ENCODE measurements at places on chromosomes 1 and 21.

GRCh38 chr1:57321776-57322175, 102.1 kb downstream of the DAB1 start:
- no peak for DNase-seq

DNA sequence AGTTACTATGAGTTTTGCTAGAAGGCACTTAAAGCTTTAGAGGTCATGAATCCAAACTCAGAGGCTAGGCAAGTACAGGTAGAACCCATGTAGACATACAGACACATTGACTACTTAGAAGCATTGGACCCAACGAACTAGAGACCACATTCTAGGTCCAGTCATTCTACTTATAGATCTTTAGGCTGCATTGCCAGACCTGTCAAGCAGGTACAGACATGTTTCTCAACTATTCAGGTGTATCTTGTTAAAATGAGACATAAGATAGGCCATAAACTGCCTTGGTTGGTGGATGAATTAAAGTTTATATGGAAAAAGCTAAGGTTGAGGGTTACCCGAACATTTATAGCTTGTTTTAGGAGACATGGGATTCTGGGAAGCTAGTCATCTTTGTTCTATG, 6.5 kb downstream of the ZP4 start:
- no peak for DNase-seq

DNA sequence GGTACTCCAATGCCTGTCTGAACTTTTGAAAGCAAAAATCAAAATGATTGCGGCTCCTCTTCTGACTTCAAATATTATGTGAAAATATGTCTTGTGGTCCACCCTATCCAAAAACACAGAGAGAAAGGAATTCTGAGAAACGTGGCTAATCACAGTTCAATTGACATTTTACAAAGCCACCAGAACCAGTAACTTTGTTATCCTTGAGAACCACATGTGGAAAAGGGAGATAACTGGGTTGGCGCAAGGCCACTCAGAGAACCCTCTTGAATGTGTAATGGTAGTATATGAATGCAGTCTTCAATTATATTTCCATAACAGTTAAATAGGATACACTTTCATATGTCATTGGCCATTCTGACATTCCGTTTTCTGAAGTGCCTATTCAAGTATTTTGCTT, 1030.0 kb upstream of the TMPRSS15 start:
- no peak for DNase-seq

DNA sequence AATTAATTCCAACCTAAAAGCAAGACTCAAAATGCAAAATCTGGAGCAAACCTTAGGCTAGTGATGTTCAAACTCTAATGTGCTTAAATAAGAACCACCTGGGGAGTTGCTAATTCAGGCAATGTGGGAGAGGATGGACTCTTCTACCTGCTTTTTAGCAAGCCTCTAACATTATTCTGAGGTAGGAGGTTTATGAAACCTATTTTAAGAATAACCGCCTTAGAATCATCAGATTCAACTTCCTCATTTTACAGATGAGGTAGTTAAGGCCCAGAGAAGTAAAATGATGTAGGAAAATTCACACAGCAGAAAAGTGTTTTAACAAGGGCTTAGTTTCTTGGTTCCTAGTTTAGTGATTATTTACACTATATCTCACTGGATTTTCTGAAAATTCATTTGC, 8.6 kb upstream of the NTNG1 start:
- no peak for DNase-seq

- DNase-seq, result no peak
Observed at GRCh38 chr1:61157468-61157987, 75.2 kb downstream of the NFIA start.

GRCh38 chr1:107532318-107532717, 391.5 kb downstream of the NTNG1 start:
- no peak for DNase-seq

- no peak for DNase-seq
Observed at GRCh38 chr1:85450832-85451231, 14.1 kb downstream of the DDAH1 start.

DNA sequence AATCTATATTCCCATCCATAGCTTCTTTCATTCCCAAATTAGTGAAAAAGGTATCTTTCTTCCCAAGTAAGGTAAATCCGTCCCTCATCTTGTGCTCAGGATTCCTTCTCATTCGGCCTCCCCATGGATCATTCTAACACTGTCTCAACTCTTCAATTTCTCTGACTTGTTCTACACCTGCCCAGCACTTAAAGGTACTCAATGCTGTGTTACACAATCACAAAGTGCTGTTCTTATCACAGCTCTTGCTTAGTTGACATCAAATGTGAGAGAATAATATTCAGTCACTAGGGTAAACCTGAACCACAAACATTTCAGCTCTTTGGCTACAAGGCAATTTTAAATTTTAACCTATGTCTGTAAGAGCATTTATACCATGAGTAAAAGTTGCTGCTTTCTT, 94.8 kb downstream of the DIRAS3 start:
- no peak for DNase-seq

GRCh38 chr1:192561301-192561700, 14.3 kb upstream of the RGS1 start:
- DNase-seq, result no peak

DNA sequence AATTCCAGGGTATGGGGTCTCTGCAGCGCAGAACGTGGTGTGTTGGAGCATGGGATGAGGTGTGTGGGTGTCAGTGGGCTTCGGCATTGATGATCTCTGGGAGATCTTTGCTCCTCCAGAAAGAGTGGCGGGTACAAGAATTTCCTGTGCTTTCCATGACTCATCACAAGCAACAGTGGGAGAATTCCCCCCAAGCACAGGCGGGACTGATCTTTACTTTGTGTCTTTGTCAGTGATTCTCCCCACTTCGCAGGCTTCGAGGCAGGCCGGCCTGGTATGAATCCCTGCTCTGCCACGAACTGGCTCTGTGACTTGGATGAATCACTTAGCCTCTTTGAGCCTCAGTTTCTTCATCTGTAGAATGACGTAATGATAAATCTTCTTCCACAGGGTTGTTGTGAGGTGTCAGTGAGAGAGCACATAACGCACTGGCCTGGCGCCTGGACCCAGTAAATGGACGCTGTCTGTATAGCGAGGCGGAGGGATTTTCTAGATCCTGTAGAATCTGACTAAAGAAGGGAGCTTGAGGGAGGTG, 2.0 kb downstream of the OPRD1 start:
- DNase-seq, result no peak

- no peak for DNase-seq
Observed at GRCh38 chr1:38331496-38332210, 285.1 kb upstream of the POU3F1 start.

GRCh38 chr1:23910144-23910543, 3.0 kb downstream of the CNR2 start:
- no peak for DNase-seq

DNA sequence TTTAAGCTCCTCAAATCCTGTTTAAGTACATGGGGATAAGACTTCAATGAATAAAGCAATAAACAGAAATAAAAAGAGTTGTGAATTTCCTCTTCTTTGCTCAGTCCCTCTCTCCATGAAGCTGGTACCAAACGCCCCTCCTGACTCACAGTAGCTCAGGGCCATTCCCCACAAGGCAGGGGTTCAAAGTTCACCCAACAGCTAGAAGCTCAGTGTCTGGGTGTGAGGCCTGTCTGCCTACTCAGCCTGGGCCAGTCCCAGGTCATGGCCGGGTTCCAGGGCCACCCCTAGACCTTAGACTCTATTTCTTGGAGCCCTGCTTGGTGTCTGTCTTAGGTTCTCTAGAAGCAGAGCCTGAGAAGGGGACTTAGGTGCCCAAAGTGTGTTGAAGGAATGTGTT, 251.5 kb downstream of the GRIK3 start:
- no peak for DNase-seq

GRCh38 chr1:109383854-109384253, 13.9 kb downstream of the SORT1 start:
- no peak for DNase-seq

DNA sequence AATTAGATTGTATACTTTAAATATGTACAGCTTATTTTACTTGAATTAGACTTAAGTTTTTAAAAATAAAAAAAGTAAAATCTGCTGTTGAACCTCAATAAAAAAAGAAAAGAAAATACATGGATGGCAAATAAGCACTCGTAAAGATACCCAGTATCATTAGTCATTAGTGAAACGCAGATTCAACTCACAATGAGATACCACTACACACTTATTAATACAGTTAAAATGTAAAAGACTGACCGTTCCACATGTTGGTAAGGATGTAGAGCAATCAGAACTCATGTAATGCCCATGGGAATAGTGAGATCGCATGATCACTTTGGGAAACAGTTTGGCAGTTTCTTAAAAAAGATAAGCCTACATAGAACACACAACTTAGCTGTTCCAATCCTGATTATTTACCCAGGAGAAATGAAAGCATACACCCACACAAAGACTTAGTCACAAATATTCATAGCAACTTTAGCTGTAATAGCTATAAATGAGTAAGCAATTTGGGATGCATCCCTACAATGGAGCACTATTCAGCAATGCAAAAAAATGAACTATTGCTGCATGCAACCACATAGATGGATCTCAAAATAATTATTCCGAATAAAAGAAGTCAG, 7.3 kb downstream of the SH2D1B start:
- DNase-seq, result no peak

DNA sequence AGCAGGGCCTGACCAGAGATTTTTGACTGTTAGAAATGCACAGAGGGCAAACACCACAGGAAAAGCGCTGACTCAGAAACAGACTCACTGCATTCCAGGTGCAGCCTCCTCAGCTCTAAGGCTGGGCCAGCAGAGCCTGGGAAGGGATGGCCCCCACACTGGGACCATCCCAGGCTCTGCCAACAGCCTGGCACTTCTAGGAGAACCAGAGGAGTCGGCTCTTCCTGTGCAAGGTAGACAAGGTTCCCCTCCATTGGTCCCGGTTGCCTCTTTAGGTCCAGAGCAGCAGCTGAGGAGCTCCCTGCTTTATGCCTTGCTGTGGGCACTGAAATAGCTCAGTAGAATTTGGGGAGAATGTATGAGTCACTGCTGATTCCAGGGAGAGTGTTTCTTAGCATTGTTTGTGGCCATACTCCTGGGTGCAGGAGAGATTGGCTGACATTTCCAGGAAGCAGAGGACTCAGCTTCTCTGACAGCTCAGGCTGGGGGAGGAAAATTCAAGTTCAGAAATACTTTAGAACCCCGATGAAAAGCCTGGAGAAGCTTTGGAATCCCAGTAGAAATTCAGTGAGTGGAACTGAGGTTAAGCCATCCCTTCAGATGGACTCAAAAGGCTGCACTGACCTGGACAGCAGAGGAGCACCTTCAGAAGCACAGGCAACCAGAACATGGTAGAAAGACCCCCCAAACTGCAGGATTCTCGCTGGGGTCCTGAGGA, 19.7 kb downstream of the PRAMEF1 start:
- DNase-seq, result no peak

DNA sequence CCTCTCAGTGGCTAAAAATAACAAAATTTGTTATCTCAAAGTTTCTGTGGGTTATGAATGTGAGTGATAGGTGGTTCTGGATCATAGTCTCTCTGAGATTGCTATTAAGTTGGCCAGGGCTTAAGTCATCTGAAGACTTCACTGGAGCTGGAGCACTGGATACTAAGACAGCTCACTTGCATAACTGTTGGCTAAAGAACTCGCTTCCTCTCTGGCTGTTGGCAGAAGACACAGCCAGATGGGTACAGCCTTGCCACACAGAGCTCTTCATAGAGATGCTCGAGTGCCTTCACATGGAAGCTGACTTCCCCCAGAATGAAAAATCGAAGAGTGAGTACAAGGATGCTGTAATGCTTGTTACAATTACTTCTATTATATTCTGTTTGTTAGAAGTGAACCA, 333.8 kb downstream of the ZP4 start:
- DNase-seq, result no peak

DNA sequence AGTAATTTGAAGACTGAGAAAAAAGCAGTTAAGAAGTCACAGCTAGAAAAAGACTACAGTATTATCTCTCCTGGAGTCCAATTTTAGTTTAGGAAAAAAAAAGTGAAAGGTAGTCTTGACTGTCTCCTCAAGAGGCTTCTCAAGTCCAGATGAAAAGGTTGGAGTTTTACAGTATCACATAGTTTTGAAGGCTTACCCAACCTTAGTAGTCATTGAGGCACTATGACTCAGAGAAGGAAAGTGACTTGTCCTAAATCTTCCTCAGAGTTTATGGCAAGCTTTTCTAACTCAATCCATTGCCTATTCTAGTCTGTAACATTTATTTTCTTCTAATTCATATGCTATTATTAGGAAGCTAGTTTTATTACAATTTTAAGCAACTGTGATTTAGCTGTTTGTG, 174.9 kb downstream of the DPYD start:
- DNase-seq, result no peak

DNA sequence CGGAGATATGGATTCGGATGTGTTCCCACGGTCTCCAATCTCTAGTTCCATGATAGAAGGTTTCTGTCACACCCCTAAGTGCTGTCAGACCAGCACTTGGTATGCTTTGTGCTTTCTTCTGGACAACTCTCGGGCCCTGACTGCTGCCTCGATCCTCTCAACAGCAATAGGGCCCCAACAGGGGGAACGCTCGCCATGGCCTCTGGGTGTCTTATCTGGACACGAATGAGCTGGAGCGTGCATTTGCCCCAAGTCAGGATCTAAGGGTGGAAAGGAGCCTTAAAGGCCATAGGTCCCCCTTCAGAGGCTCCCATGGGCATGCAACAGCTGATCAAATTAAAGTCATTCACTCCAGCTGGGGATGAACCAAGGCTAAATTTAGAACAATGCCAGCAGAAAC, 76.8 kb downstream of the TCP10L start:
- DNase-seq, result no peak

DNA sequence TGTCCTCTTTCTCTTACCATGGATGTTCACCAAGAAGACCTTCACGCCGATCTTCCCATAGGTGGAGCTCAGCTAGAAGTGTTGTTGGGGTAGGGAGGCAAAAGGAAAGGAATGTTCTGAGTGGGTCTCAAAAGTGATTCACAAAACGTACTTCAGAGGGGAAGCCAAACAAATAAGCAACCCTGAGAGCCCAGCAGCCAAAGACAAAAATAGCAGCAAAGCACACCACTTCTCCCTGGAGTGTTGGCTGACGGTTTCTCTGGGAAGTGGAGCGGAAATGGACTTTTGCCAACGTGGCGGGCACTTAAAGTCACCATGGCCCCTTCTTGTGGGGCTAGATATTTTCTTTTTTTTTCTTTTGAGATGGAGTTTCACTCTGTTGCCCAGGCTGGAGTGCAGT, 23.1 kb downstream of the SLC26A9 start:
- DNase-seq, result no peak

DNA sequence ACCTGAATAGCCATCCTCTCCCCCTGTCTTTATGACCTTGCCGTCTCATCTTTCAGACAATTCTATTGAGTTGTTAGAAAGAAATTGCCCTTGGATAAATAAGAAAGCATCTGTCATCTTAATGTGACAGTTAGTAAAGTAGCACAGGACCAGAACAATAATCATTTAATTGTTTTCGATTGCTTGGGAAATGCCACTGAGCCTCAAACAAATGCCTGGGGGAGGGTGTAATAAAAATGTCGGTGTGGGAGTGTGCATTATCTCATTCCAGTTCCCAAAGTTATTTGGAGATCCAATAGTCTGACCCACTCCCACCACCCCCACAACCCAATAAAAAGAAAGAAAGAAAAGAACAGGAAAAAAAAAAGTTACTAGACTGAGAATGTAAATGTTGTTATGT, 509.3 kb upstream of the LRRC7 start:
- no peak for DNase-seq

Data from activated T-helper 9 cell treated with anti-CD3 and anti-CD28 coated beads, Interleukin-2, amount 50 U/mL, for 16 hours (primary cell).